ENCODE measurements at places on chromosomes 1 and 21. TPM values are rescaled to one million over a fixed set of nuclear protein-coding genes. Genes with fewer than 3 reads are reported as not detected.

DNA sequence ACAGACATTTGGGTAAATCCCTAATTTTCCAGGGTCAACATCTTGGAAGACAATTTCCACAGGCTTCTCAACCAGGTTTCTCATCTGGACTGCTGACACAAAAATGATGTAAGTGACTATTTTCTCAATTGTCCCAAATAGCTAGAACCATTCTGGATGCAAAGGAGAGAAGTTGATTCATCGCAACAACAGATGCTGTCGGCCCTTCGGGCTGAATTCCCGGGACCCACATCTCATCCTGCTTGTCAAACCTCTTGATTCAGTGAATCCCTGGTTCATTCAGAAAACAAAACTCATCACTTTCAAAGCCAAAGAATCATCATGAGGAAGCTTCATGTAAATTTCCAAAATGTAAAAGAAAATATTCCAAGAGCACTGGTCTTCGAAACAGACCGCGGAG is 251.8 kb downstream of the NPHP4 start:
- H3K36me3 ChIP-seq = no peaks in the 10 kb centered on the region
- H3K4me3 ChIP-seq = no peak overlapping the region
- H3K27ac ChIP-seq = no peak overlapping the region
- DNase-seq = no peak
- peaks cover 12% of the 10 kb centered on the region for H3K4me1 ChIP-seq

DNA sequence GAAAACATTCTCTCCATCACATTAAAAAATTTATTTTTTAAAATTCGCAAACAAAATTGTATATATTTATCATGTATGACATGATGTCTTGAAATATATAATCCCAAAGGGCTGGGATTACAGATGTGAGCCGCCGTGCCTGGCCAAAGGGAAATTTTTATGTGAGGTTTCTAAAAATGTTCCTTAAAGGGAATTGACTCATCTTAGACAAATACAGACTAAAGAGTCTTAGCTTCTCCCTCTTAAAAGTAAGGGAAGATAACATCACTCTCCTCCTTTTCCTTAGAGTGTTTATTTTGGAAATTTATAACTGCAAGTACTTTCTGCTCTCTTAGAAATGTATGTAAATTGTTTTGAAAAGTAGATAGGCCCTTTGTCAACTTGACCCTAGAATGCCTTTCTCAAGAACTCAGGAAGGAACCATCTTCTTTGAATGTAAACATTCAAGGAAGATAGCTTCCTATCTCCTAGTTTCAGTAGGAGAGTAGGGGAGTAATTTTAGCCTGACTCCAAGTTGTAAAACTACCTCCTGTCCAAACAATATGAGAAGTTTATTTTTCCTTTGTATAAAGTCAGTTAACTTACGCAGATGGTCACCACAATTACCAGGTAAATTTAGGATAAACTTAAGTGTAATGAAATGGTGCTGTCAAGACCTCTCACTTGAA is 59.5 kb downstream of the C21orf91 start:
- no peaks in the 10 kb centered on the region for H3K36me3 ChIP-seq
- no peak overlapping the region for H3K4me3 ChIP-seq
- H3K27me3 ChIP-seq = no peaks in the 10 kb centered on the region
- H3K27ac ChIP-seq = no peak overlapping the region

DNA sequence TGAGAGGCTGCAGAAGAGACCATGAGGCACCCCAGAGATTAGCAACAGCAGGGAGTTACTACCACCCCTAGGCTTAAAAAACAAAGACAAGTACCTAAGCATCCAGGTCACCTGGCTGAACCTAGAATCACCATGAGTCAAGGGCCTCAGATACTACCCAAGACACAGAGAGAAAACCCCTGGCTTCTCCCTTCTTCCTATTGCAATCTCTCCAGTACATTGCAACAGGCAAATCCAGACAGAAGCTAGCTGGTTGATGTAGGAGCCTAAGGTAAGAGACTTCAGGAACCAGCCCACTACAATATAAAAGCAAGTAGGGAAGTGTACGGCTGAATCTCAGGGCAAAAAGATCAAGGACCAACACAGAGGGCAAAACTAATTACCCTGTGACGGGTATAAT is 367.2 kb downstream of the PLPP3 start:
- no peak for DNase-seq
- no peaks in the 10 kb centered on the region for H3K4me1 ChIP-seq
- H3K27ac ChIP-seq = no peak overlapping the region
- no peaks in the 10 kb centered on the region for H3K27me3 ChIP-seq
- H3K36me3 ChIP-seq = no peaks in the 10 kb centered on the region

DNA sequence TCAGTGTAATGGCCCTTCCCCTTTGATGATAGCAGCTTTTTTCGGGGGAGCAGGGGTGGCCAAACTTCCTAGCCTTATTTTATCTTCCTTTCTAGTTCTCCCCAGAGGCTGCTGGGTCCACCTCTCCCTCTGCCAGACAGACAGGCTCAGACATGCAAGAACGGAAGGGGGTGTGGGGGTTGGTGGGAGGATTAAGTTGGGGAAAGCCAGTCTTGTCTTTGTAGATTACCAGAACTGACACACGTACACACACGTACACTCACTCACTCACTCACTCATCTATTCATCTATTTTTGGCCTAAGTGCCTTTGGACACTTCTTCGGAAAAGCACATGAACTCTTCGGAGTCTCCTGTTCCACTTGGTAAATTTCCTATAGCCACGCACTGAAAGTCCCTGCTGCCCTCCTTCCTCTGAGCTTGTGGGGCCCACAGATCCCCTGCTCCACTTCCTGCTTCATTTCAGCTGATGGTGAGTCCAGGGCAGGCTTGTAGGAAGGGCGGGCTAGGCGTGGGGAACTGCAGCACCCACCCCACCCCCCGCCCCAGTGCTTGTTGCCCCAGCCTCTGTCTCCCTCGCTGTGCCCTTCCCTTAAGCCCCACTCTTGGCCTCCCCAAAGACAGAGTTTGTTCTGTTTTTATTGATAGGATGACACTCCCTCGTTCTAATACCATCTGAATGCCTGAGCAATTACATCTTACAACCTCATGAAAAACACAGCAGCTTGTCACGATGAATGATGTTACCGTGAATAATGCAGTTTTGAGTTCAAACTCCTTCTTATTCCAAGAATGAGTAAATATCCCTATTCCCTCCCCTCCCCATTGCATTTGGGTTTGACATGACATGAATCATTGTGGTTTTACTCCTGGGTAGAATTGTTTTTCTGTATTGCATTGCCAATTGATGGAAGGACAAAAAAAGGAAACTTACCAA is 60.7 kb upstream of the ATP5PO start:
- no peaks in the 10 kb centered on the region for H3K36me3 ChIP-seq
- H3K27ac ChIP-seq = peak overlapping the region; percentile 85
- H3K4me3 ChIP-seq = no peak overlapping the region
- peaks cover 27% of the 10 kb centered on the region for H3K4me1 ChIP-seq

DNA sequence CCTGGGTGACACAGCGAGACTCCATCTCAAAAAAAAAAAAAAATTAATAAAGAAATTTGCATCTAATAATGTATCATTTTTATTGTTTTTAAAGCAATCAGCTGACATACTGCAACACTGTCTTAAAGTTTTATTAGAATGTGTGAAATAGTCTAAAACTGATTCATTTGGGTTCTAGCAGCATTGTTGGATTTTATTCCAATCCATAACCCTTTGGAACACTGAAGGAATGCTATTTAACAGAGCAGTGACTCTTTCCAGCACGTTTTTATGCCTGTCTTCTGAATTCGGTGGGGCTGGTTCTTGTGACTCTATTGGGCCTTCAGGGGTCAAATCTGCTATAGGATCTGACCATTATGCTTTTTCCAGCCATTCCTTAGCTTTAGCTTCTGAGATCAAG is 18.2 kb upstream of the FMO4 start:
- no peak overlapping the region for H3K27ac ChIP-seq
- no peaks in the 10 kb centered on the region for H3K27me3 ChIP-seq
- H3K36me3 ChIP-seq = no peaks in the 10 kb centered on the region
- no peak for DNase-seq
- no peaks in the 10 kb centered on the region for H3K4me1 ChIP-seq
- H3K4me3 ChIP-seq = no peak overlapping the region

GRCh38 chr1:214473387-214473786 is 78.0 kb downstream of the PTPN14 start:
- H3K4me3 ChIP-seq = no peak overlapping the region
- no peak overlapping the region for H3K27ac ChIP-seq
- no peaks in the 10 kb centered on the region for H3K36me3 ChIP-seq
- H3K4me1 ChIP-seq = no peaks in the 10 kb centered on the region

- H3K4me3 ChIP-seq = no peak overlapping the region
- DNase-seq = no peak
- H3K36me3 ChIP-seq = no peaks in the 10 kb centered on the region
- no peak overlapping the region for H3K27ac ChIP-seq
- H3K4me1 ChIP-seq = no peaks in the 10 kb centered on the region
Observed at GRCh38 chr1:219333626-219334025, 159.9 kb downstream of the LYPLAL1 start.

DNA sequence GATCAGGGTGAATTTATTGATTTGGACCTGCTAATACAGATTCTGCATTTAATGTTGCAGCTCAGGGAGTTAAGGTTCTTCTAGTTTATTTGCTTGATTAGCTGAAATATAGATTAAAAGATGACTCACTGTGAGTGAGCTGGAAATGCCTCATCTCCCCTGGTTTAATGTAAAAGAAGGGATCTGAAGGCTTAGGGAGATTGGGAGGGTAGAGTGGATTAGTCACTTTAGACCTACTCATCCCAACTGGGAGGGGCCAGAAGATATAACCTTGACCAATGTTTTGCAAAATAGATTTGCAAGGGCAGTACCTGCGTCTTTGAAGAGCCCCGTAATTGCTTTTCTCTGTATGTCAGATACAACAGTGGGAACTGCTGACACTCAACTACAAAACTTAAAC is 922.8 kb upstream of the ADGRL4 start:
- DNase-seq = no peak
- no peaks in the 10 kb centered on the region for H3K27me3 ChIP-seq
- no peak overlapping the region for H3K27ac ChIP-seq
- H3K4me1 ChIP-seq = no peaks in the 10 kb centered on the region
- no peak overlapping the region for H3K4me3 ChIP-seq
- no peaks in the 10 kb centered on the region for H3K36me3 ChIP-seq

GRCh38 chr21:45482899-45483821 is 59.1 kb downstream of the SLC19A1 start:
- no peaks in the 10 kb centered on the region for H3K27me3 ChIP-seq
- peak; percentile 26 for DNase-seq
- H3K4me3 ChIP-seq = peak overlapping the region; percentile 47
- no peaks in the 10 kb centered on the region for H3K36me3 ChIP-seq
- H3K4me1 ChIP-seq = peaks cover 60% of the 10 kb centered on the region

DNA sequence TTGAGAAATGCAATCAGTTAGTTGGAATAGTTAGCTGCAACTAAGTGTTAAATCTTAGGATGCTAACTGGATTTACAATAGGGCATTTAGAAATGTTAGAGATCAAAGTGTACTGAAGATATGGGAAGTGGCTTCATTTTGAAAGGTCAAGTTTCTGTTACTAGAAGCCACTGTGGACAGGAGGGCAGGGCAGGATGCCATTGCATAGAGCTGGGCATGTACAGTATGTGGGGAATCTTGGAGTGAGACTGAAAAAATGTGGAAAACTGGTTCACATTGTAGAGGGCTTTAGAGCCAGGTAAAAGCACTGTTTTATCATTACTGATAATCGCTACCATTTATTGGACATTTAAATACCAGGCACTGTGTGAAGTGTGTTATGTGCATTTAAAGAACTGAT is 31.0 kb downstream of the ARID1A start:
- no peaks in the 10 kb centered on the region for H3K27me3 ChIP-seq
- peaks cover 56% of the 10 kb centered on the region for H3K4me1 ChIP-seq
- no peak overlapping the region for H3K4me3 ChIP-seq
- no peak for DNase-seq
- H3K27ac ChIP-seq = no peak overlapping the region

GRCh38 chr1:54081306-54082270 is 28.2 kb downstream of the TCEANC2 start:
- H3K4me3 ChIP-seq = no peak overlapping the region
- no peaks in the 10 kb centered on the region for H3K36me3 ChIP-seq
- H3K27ac ChIP-seq = no peak overlapping the region
- H3K4me1 ChIP-seq = no peaks in the 10 kb centered on the region
- DNase-seq = peak; percentile 46

DNA sequence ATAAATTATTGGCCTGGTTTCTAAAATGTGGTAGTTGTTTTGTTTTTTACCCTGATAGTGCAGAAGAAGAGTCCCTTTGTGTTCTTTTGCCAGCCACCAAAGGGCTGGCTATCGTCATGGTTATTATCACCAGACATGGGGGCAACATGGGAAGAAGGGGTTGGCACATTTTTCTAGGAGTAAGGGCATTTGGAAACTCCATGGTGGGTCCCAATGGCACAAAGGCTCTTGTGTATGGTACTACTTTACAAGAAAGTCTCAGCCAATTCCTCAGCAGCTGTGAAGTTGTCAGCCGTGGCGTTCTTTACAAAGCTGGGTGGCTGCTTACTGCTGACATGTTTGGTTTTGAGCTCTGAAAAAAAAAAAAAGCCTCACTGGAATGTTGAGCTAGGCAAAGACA is 330.4 kb upstream of the ESRRG start:
- H3K4me1 ChIP-seq = no peaks in the 10 kb centered on the region
- no peak overlapping the region for H3K4me3 ChIP-seq
- H3K27me3 ChIP-seq = no peaks in the 10 kb centered on the region
- no peaks in the 10 kb centered on the region for H3K36me3 ChIP-seq

DNA sequence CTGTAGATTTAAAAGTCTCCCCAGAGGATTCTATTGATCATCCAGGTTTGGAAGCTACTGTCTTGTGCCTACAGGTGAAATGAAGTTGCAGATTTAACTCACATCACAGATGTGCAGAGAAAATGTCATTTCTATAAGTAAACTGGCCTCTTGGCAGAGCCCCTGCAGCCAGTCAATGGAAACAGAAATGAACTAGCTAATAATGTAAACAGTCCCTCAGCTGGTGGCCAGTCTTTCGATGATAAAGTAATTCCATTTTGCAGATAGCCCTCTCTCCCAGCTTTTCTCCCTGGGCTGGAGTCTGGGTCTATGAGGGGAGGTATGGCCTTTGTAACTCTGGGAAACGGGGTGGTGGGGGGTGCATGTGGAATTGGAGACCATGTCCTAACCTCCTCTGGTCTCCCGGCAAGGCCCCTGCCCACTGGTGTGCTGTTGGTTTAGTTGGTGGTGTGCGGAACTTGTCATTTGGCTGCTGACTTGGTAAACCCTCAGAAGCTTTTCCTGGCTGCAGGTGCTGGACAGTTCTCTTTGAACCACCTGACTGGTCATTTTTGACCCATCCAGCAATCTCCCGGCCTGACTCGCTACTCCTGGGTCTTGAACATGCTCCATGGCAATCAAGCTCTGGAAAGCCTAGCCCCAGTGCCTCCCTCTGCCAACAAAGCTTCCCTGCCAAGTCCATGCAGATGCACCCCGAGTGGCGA is 14.9 kb downstream of the TBX19 start:
- no peaks in the 10 kb centered on the region for H3K4me1 ChIP-seq
- no peak overlapping the region for H3K27ac ChIP-seq
- H3K4me3 ChIP-seq = no peak overlapping the region
- DNase-seq = no peak
- no peaks in the 10 kb centered on the region for H3K27me3 ChIP-seq

WNT4 gene
- total RNA-seq = not detected

KPRP gene
- not detected for total RNA-seq

PDE9A gene
- 16.1 TPM for total RNA-seq
